ENCODE measurements at places on chromosomes 4 and X.

- no peak for DNase-seq
Measured at GRCh38 chr4:147780137-147780777, 48.4 kb downstream of the ARHGAP10 start.

- no peak for DNase-seq
Measured at GRCh38 chrX:13387666-13388494, 68.0 kb upstream of the ATXN3L start.

DNA sequence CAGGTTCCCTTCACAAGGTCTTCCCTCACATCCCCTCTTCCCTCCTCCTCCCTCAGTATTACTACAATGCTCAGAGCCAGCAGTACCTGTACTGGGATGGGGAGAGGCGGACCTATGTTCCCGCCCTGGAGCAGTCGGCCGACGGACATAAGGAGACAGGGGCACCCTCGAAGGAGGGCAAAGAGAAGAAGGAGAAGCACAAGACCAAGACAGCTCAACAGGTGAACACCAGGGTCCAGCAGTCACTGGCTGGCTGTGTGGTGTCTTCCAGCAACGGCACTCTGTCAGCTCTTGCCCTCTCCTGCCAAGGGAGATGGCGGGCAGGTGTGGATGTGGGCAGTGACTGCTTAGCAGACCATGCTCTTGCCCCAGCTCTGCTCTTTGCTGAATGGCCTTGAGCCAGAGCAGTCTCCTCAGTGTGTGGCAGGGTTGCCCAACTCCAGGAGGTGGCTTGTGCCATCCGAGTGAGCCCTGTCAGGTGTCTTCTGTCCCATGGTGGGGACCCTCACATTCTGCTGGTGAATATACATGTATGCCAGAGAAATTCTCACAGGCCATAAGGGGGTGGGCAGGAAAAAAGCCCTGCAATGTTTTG is 11.4 kb upstream of the UBA1 start:
- no peak for DNase-seq

DNA sequence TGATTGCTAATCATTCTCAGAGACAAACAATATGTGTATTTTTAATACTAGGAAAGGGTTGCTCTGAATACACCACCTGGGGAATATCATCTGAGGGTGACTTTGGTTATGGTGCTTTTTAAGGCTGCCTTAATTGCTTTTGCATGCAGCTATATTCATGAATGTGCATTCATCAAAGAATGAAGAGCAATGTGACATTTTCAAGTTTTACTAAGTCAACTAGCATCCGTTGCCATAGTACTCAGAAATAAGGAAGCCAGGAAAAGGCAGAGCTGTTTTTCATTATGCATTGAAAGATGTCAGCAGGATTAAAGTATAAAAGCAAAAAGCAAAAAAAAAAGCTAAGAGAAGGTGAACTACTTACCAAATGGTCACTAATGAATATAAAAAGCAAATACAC is 67.4 kb upstream of the PCDH18 start:
- DNase-seq: no peak

GRCh38 chr4:128068918-128069317 is 7.8 kb downstream of the LARP1B start:
- no peak for DNase-seq

GRCh38 chr4:177860171-177860570 is 417.9 kb upstream of the AGA start:
- DNase-seq: no peak

- no peak for DNase-seq
Measured at GRCh38 chr4:23384741-23385140, 505.1 kb downstream of the PPARGC1A start.
